ENCODE measurements at places on chromosomes 6 and 20.

- DNase-seq: no peak
These were observed 2.7 kb upstream of the PLCB4 start for GRCh38 chr20:9066191-9066590.

DNA sequence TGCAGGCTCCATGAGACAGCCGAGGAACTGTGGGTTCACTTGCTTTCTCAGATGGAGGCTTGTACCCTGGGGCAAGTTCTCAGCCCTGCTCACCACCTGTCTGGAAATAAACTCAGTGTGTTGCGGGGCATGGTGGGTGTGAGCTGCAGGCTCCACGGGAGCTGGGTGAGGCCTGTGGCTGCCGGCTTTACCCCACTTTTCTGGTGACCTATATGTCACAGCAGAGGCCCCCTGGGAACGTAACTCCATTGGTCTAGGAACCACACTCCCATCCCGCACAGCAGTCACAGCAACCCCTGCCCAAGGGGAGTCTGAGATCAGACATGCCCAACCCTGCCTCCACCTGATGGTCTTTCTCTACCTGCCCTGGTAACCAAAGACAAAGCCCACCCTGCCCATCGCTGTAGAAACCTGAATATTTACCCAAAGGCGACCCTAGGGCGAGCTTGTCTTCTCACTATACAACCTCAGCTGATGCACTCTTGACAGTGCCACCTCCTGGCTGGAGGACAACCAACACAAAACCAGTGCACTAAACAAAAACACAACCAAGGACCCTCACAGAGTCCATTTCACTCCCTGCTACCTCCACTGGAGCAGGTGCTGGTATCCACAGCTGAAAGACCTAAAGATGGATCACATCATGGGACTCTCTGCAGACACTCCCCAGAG is 174.3 kb downstream of the PDE10A start:
- no peak for DNase-seq

DNA sequence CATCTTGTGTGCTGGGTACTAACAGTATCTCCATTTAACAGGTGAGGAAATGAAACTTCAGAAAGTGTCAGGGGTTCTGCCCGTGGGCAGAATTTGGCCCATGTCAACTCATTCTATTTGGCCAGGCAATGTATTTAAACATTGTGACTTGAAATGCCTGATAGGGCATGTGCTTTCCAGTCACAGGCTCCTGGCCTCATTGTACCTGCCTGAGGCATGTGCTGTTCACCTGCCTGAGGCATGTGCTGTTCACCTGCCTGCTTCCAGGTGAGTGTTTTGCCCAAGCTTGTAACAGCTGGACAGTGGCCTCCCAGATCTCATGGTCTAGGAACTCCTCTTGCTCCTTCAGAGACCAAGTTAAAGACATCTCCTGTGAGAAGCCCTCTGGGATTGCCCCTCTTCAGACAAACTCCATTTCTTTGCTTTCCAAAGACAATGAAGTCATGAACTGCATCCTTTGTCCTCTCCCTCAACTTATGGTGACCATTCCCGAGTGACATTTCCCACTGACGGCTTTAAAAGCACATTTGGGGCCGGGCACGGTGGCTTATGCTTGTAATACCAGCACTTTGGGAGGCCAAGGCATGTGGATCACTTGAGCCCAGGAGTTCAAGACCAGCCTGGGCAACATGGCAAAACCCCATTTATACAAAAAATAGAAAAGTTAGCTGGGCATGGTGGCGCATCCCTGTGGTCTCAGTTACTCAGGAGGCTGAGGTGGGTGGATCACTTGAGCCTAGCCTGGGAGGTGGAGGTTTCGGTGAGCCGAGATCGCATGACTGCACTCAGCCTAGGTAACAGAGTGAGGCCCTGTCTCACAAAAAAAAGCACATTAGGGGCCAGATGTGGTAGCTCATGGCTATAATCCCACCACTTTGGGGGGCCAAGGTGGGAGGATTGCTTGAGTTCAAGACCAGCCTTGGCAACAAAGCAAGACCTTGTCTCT is 48.7 kb downstream of the BCAS4 start:
- no peak for DNase-seq

DNA sequence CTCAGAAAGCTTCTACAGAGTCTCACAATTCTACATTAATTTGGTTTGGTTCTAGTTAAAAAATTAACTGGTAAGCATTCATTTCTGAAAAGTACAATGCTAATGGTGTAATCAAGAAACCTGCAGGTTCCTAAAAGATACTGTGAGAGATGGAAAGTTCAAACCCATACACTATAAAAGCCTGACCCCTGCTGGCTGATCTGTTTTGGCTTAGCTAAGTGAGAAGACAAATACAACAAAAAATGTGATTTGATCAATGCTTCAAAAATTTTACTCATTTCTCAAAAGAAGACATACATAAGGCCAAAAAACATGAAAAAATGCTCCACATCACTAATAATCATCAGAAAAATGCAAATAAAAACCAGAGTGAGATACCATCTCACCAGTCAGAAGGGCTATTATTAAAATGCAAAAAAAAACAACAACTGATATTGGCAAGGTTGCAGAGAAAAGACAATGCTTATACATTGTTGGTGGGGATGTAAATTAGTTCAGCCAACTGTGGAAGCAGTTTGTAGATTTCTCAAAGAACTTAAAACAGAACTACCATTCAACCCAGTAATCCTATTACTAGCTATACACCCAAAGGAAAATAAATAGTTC is 102.8 kb downstream of the MOXD1 start:
- no peak for DNase-seq

DNA sequence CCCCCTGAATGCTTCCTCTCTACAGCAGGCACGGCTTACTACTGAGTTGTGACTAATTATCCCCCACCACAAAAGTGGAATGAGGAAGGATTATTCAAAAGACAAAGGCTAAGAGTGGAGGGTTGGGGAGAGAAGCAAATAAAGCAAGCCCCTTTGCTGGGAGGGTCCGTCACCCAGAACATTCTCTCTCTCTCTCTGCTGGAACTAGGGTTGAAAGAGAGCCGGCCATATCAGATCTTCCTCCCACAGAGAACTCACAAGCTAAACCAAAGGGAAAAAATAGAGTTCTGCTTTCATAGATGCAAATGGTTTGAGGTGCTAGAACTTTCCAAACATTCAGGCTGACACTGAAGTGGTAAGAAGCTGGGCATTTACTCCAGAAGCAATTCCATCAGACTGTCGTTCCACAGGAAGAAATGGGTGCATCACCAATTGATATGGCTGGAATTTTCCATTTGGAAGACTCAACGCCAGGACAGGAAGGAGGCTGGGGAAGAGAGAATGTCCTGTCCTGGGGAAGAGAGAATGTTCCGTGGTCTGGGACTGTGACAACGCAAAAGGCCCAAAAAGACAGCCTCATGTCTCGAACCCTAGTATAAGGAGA is 7.9 kb downstream of the ZMYND8 start:
- no peak for DNase-seq

GRCh38 chr6:90295854-90296340 is 746 bp downstream of the BACH2 start:
- DNase-seq: peak; percentile 6

- DNase-seq: no peak
These were observed 26.5 kb upstream of the EMILIN3 start for GRCh38 chr20:41392871-41393704.

- no peak for DNase-seq
These were observed 43.8 kb upstream of the FOXQ1 start for GRCh38 chr6:1267790-1268762.

GRCh38 chr20:63148696-63149095 is 67.2 kb downstream of the YTHDF1 start:
- no peak for DNase-seq

GRCh38 chr6:163496205-163496604 is 81.7 kb downstream of the QKI start:
- no peak for DNase-seq

DNA sequence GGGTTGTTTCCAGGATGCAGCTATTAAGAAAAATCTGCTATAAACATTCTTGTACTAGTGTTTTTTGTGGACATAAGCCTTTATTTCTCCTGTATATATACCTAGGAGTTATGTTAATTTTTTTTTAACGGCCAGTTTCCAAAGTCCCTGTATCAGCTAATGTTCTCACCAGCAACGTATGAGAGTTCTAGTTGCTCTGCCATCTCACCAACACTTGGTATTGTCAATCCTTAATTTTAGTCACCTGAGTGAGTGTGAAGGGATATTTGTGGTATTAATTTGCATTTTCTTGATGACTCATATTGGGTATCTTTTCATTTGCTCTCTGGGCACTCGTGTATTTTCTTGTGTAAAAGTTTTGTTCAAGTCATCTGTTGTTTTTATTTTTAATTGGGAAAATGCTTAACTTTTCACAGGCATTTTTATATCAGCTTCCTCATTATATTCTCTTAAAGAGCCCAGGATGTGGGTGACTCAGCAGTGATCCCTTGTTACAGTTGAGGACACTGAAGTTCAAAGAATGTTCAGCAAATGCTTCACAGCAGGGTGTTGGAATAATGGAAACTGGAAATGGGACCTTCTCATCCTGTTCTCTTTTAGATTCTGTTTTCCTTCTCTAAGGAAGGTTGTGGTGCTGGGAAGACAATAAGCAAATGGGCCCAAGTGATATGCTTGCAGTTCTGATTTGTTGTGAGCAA is 211.7 kb upstream of the PRND start:
- DNase-seq: no peak

GRCh38 chr6:15608396-15608795 is 54.4 kb downstream of the DTNBP1 start:
- DNase-seq: no peak

All from esophagus squamous epithelium (tissue), 5 donors.